ENCODE measurements at places on chromosomes 3 and 15.

GRCh38 chr15:71800835-71801745 lies 9.3 kb upstream of the NR2E3 start:
- no peak for DNase-seq

- DNase-seq: no peak
Measured at GRCh38 chr3:32954506-32954905, 3.1 kb downstream of the CCR4 start.

GRCh38 chr15:77543159-77543882 lies 89.4 kb downstream of the LINGO1 start:
- peak; percentile 63 for DNase-seq

- DNase-seq: no peak
Measured at GRCh38 chr3:184596233-184596632, 34.6 kb downstream of the EPHB3 start.

DNA sequence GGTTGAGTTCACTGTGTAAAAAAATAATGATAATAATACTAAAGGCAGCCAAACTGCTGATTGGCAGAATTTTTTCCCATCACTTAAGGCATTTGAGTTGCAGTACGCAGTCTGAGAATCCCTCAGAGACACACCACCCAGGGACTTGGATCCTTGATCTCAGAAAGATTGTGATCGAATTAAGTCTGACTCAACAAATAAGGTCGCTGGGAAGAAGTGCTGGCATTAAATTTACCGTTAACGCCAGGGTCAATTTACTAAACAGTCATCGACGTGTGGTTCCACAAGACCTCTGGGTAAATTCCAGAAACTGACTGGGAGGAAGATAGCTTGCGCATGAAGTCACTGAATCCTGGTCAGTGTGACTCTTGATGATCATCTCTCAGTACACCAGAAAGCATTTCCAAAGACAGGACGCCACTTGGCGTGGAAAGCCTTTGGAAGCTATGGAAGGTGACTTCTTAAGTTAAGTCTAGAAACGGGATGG lies 48.3 kb upstream of the CGNL1 start:
- DNase-seq: no peak

DNA sequence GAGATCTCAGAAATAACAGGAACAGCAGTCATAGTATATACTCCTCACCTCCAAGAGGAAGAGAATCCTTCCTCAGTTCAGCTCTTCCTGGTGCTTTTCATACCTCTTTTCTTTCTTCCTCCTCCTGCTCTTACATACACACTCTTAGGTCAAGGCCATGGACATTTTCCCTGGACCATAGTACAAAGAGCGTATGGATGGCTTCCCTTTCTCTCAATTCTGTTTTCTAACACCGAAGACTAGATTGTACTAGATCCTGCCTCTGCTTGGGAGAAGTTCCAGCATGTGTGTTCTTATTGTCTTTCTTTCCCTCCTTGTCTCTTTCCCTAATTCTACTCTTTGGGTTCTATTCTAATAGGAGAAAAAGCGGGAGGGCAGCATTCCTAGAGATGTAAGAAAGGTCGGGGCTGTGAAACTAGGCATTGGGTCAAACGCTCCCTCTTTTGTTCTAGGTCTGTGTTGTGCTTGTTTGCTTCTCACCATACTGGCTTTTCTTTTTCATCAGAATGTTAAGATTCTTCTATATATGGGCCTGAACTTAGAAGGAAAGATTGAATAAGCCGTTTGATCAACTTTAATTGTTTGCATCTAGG lies 77.4 kb downstream of the VPS8 start:
- no peak for DNase-seq

GRCh38 chr15:31464216-31465082 lies 137.8 kb downstream of the KLF13 start:
- no peak for DNase-seq

- no peak for DNase-seq
Measured at GRCh38 chr15:39730552-39730951, 52.1 kb downstream of the FSIP1 start.

GRCh38 chr3:114672692-114673447 lies 379.0 kb downstream of the TIGIT start:
- DNase-seq: no peak

- DNase-seq: no peak
Measured at GRCh38 chr15:33218071-33218491, 23.6 kb upstream of the FMN1 start.

DNA sequence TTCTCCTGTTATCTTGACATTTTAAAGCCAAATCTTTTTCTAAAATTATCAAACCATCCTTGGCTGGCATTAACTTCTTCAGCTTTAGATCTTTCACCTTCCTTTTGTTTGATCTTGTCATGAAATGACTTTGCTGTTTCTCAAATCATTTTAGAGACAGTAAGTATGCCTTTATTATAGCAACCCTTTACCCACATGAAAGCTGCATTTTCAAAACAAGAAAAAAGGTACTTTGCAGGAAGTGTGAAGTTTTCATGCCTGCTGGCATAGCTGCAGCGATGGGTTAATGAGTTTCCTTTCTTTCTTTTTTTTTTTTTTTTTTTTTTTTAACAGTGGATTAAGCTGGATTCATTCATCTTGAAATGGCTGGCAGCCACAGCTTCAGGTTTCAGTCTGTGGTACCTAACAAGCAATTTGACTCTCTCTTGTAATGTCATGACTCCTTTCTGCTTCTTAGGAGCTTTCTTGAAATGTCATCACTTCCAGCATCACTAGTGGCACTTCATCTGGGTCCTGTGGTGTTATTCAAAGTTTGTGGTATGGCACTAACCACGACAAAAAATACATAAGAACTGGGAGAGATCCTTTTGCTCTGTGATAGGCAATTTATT lies 18.8 kb downstream of the SLC25A26 start:
- no peak for DNase-seq

DNA sequence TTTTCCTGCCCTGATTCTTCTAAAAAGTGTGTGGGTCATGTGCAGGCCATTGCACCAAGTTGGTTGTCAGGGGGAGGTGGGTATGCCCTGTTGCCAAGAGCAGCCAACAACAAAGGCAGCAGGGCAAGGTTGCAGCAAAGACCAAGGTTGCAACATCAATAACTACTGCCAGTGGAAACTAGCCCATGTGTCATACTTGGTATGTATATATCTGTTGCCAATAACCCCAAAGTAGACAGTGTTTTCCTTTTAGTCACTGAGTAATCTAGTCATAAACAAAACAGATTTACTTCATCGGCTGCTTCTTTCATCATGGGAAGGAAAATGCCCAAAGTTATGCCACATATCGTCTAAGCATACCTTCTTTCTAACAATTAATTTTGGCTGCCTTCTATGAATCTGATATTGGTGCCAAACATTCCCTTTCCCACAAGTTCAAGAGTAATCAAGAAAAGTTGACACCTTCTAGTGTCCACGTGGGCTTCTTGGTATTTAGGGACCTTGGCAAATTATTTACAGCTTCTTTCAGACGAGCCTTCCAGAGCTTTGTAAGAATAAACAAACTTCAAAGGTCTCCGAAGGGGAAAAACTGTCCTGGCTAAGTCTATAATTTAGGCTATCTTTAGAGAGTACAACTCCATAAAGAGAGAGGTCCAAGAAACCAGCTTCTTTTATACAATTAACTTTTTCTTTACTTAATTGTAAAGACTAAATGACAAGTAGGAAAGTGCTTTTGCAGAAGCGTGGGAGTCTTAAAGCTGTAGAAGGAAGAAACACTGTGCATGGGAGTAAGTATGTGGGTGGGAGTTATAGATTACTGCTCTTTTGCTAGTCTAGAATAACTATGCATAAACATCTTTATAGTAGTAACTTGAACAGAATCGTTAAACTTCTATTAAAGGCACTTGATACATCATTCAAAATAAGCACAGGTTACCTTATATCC lies 10.0 kb upstream of the MBNL1 start:
- peak; percentile 48 for DNase-seq

- DNase-seq: no peak
Measured at GRCh38 chr15:31352339-31352751, 25.7 kb downstream of the KLF13 start.

- no peak for DNase-seq
Measured at GRCh38 chr3:105145511-105145910, 221.2 kb upstream of the ALCAM start.

DNA sequence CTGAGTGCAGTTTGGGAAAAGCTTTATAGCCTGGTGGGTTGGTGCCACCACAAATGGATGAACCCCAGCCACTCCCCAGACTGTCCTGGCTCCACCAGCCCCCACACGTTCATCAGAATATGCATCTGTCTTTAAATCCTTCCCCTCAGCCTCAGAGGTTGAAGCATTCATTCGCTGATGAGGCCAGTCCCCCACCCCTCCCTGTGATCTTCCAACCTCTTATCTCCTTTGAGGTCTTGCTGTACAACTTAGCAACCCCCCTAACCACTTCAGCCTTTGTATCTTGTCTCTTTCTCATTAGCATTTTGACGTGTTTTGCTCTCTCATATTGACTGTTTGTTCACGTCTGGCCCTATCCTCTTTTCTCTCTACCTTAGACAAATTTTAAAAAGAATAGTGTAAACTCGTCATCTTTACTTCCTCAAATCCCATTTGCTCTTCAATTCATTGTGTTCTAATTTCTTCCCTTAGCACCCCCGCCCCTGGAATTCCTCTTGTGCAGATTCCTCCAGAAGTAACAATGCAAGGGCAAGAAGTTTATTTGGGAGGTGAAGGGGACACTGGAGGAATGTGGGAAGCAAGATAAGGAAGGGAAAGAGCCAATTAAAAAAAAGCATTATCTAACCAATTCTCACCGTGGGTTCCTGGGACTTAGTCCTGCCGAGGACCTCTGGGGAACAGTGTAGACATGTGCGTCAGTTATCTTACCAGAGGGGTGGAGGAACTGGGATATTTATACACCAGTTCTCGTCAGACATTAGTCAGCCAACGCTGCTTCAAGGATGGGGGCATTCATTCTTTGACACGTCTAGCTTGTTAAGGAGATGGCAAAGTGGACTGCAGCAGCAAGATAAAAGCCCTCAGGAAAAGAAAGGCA lies 38.6 kb downstream of the MOBP start:
- no peak for DNase-seq
